ENCODE measurements at places on chromosomes 7 and 10.

DNA sequence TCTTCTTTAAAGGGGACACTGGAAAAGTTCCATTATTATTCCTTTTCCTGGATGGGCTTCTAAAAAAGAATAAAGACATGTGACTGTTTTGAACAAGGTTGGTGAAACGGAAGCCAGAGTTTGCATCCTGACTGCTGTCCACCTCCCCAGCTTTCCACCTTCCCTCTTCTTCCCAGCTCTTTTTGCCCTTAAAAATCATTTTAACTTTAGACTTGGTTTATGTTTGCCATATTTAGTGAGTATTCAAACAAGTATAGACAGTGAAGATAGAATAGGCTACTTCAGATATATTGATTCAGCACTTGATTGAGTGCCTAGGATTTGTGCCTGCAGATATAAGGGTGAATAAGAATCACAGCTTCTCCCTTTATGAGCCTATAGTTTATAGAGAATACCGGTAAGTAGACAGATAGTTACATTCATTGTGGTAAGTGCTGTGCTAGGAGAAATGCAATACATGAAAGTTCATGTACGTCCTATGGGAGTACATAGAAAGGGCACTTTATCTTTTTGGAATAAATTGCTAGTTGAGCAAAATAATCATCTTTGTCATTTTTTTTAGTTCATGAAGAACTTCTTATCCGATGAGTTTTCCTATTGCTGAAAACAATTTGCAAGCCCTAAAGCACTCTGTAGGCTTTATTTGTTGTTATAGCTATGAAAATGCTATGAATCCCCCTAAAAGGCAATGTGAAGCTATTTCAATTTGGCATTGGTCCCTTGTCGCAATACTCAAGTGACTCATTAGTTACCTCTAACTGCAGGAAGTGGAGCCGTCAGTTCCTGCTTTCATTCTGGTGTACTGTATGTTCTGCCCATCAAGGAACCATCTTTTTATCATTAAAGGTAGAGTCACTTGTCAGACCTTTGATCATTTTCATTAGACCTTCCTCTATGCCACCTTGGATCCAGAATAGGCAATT is 57.2 kb upstream of the STRIP2 start:
- no peak for DNase-seq

GRCh38 chr7:16350634-16351033 is 70.7 kb downstream of the CRPPA start:
- DNase-seq, result no peak

DNA sequence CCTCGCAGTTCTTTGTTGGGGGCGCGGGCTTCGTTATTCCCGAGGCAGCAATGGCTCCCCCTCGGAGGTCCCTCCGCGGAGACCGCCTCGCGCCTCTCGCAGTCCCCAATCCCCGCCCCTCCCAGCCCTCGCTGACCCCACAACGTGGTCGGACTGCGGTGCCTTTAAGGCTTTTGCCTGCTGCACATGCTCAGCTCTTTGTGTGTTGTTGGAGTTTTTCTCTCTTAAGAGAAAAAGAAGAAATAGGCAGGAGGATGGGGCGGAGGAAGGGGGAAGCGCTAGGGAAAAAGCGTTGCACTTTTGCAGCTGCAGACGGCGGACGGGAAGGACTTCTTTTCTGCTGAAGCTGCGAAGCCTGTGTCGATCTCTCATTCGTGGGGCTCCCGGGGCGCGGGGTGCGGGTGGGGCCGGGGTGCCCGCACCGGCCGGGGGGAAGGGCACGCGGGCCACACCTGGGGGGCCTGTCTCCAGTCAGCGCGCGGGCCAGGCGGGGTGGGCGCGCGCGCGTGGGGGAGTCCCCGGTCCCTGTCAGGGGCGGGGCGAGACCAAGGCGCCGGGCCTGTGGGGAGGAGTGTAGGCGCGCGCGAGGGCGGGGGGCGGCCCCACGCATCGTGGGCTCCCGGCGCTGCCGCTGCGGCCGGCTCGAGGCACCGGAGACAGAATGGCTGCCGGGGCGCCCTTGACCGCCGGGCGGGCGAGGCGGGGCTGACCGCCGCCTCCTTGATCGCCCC is 445 bp upstream of the ATRNL1 start:
- DNase-seq, result no peak

DNA sequence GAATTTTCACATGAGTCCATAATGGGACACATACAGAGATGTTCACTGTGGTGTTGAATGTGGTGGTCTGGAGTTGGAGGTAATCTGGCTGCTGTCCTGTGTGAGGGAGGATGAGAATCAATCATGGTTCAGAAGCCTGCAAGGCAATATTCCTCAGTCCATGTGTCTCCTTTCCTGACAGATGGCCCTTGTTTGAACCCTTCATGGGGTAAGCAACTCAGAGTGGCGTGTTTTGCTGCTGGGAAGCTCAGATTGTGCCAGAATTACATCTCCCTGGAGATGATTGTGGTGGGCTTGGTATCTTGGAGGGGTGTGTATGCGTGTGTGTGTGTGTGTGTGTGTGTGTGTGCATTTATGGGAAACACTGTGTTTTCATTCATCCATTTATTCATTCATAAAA is 44.5 kb upstream of the COMTD1 start:
- no peak for DNase-seq

- DNase-seq, result no peak
Observed at GRCh38 chr10:34430685-34431084, 384.4 kb downstream of the PARD3 start.

DNA sequence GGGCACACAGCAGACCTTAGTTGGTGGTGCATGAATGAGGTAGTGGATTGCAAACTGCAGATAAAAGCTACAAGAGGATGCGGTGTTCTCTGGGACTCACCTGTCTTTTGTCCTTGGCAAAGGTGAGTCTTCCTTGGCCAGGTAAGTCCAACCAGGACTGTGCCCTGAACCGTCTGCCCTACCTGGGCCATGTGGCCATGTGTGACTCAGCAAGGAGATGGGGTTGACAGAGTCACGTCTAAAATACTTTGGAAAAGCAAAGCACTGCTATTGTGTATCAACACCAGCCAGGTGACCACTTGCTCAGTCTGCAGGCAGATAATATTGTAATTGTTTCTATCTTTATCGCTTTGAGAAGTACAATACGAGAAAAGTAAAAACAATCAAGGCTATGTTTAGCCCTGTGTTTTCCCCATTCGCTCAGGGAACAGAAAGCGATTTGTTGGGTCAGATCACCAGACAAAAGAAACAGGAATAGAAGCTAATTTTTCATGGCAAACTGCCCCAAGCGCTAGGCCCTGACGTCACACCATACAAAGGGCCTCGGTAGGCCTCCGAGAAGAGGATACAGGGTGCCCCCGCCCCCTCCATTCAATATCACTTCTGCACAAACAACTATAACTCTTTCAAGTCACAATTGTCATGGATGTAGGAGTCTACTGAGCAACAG is 57.3 kb downstream of the FAM53B start:
- no peak for DNase-seq

GRCh38 chr7:134778941-134779740 is at the start of gene CALD1:
Gene CALD1, plus strand, starts transcription at chr7:134779634. Its CDS starts 88,100 bp downstream, at chr7:134867734.
- no peak for DNase-seq

DNA sequence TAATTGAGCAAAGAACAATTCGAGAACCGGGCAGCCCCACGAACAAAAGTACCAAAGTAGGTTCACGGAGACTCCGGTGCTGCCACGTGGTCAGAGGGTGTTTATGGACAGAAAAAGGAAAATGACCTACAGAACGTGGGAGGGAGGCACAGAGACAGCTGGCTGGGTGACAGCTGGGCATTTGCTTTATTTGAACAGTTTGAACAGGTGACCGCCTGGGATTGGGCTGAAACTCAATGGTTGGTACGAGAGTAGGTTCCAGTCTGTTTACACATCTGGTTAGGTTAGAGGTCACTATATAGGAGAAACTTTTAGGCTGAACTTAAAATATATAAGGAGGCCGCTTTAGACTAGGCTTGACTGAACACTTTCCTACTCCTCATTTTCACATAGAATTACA is 50.6 kb upstream of the CELF2 start:
- no peak for DNase-seq

- DNase-seq, result no peak
Observed at GRCh38 chr10:43671659-43672531, 23.2 kb upstream of the ZNF32 start.

- no peak for DNase-seq
Observed at GRCh38 chr7:115094163-115094562, 172.3 kb downstream of the MDFIC start.

- DNase-seq, result no peak
Observed at GRCh38 chr7:117750612-117751563, 122.4 kb downstream of the CTTNBP2 start.

DNA sequence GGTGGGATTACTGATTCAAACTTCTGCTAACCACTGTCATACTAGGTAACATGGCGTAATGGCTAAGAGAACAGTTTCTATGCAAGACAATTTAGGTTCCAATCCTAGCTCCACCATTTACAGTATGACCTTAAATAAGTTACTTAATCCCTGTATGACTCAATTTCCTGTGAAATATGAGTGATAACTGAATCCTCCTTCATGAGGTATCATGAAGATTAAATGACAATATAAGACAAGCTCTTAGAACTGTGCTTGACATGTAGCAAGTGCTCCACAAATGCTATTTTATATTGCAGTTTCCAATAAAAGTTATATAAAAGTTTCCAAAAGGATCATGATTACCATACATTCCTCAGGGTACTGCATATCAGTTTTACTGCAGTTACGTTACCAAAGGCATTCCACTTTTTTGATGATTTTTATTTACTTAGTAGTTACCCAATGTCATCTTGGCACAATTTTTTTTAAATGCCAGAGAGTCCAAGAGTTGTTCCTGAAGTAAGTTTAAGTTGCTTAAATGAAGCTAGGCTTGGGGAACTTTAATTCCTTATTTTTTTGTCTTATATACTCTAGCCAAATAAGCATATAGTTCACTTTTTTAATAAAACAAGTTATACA is 7.1 kb downstream of the DOCK4 start:
- no peak for DNase-seq

DNA sequence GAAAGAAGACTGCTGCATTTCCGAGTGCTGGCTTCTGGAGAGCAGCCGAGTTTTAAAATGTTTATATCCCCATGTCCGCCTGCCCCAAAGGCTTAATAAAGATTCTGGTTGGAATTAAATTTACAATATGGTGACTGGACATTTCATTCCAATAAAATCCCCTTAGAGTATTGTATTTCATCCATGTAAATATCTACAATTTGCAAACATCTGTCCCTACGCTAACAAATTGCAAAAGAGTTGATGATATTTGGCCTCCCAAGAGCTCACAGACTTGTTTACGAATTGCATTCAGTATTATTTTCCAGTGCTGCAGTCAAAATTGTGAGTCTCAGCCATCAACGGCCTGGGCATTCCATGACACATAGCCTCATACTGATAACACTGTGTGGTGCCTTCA is 50.1 kb downstream of the PLEKHS1 start:
- DNase-seq, result no peak

- no peak for DNase-seq
Observed at GRCh38 chr7:157650801-157651200, 314.0 kb downstream of the DNAJB6 start.

DNA sequence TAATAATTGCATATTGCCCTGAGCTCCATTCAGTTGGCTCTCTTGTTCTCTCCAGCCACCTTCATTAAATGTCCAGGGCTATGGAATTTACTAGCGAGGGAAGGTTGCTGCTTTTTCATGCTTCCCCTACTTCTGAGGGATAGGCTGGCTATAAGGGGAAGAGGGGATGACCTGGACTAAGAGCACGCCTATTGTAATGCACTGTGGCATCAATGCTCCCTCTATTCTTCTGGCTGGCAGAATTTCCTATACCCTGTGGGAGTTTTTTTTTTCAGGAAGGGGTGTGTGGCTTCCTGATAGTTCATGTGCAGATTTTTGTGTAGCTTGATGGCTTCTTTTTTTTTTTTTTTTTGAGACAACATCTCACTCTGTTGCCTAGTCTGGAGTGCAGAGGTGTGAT is 155.8 kb downstream of the SND1 start:
- no peak for DNase-seq

- no peak for DNase-seq
Observed at GRCh38 chr10:25689346-25690100, 244.5 kb upstream of the MYO3A start.
